Left lobe of liver (tissue), 2 donors: ENCODE measurements at places on chromosomes 1 and 21. TPM values are rescaled to one million over a fixed set of nuclear protein-coding genes. Genes with fewer than 3 reads are reported as not detected.

DNA sequence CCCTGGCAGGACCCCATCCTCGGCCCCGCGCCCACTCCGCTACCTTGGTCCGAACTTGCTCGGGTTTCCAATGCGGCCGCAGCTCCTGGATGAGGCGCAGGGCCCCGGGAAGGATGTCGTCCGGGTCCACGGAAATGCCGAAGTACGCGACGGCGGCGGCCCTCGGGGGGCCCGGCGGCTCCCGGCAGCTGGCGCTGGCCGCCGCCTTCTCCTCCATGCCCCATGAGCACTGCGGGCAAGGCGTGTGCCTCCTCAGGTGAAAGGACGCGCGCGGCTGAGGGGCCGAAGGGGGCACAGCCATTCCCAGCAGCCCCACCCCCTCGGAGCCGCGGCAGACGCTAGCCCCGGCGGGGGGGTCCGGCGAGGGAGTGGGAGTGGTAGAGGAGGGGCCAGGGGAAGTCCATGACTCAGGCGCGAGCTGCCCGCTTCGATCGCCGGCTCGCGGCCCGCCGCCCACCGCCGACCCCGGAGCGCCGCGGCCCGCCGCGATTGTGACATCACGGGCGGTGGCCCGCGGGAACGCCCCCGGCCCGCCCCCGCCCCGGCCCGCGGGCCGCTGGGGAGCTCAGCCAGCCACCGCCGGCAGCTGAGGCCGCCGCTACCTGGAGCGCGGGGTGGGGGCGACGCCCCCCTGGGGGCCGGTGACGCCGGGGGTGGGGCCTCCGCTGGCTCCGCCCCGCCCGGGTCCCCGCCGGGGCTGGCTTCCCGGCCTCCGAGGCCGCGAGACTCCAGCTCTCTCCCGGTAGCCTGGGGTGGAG, at the start of gene ETNK2:
Gene ETNK2 (minus strand): TSS at position 493 of the 758 bp plus-strand sequence. CDS start 192 bp downstream, at position 301.
- DNase-seq = peak; percentile 87

OR2L8 gene
- total RNA-seq = not detected

DNA sequence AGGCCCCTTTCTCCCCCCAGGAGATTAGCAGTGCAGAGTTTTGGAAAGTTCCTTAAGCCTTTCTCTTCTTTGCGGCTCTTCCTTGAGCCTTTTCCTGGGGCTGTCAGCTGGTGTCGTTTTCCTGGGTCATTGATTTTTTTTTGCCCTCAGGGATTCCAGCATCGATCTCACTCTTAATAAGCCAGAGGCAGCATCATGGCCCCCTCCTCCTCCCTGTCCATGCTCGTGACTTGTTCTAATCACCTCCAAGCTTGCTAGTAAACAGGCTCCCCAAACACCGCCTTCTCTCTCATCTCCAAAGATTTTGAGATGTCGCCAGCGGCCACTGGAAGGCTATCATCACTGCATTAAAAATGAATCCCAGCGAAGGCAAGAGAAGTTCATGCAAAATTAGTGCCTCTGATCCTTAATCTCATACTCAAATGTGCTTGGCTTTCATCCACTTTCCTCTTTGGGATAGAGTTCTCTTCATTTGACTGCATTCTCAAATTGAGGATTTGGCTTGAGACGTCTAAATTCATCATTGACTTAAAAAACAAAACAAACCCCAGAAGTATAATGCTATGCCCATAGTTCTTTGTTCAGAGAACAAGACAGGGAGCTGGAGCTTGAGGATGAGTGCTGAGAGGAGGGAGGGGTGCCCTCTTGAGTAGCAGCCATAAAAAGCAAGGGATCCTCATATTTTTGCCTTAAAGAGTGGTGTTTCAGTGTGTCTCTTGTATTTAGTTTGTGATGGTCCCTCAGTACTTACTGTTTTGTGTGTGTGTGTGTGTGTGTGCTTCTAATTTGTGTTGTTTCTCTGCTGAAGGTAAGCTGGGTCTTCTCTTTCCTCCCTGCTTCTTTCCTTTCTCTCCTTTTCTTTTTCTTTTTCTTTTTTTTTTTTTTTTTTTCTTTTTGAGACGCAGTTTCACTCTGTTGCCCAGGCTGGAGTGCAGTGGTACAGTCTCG, 3.2 kb downstream of the EVA1C start:
- no peak for DNase-seq

DNA sequence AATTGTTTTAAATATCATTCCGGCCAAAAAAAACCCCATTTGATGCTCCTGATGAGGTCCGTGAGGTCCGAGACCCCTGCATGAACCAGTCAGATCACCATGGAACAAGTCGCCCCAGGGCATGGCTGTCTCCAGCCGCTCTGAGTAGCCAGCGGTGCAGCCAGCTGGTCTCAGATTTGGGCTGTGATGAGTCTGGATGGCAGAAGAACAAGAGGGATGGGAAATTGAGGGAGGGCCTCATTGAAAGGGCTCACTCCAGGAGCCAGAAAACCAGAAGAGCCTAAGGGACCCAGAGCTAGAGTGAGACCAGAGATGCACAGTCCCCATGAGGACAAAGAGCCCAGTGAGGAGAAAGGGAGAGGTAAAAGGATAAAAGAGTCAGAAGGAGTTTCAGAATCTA, 174.0 kb downstream of the TOMM20 start:
- DNase-seq = no peak

ZFYVE9 gene
- total RNA-seq = 11.1 TPM

DNA sequence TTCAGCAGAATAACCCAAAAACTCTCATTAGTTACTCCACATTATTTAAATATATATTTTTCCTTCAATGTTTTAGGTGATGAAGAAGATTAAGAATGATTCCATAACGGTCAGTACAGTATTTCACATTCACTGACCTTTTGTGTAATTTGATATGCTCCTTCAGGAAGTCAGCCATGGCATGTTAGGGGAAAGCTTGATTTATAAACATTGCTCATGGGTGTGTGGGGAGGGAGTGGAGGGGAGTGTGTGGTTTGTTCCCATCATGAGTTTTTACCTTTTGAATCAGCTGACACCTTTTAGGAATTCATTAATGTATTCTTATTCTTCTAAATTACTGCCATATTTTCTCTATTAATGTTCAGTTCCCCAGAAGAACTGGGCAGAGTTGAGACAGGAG, 240.2 kb downstream of the ATG4C start:
- no peak for DNase-seq
